Activated naive CD4-positive, alpha-beta T cell treated with anti-CD3 and anti-CD28 coated beads for 36 hours (primary cell): ENCODE measurements at places on chromosomes 3 and 15.

DNA sequence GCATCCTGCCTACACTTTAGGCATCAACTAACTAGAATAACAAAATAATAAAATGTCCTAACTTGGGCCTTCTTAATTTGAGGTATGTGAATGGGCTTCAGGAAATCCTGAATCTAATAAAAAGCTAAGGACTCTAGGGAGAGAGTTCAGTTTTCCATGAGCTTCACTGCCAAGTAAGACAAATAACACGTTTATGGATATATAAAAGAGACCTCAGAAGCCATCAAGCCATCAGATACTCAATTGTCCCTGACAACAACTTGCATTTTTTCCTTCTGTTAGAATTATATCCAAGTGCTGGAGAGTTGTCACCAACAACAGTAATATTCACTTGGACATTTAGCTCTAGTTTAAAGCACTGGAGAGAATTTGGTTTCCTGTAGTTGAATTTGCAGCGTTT is 102.4 kb upstream of the IGSF10 start:
- no peak for DNase-seq

GRCh38 chr3:149792452-149793270 is at the start of gene ANKUB1:
Gene ANKUB1, minus strand, starts transcription at chr3:149792554. Its CDS starts 188 bp downstream, at chr3:149792366.
- no peak for DNase-seq

GRCh38 chr3:170324962-170325361 is 32.6 kb upstream of the SKIL start:
- no peak for DNase-seq

DNA sequence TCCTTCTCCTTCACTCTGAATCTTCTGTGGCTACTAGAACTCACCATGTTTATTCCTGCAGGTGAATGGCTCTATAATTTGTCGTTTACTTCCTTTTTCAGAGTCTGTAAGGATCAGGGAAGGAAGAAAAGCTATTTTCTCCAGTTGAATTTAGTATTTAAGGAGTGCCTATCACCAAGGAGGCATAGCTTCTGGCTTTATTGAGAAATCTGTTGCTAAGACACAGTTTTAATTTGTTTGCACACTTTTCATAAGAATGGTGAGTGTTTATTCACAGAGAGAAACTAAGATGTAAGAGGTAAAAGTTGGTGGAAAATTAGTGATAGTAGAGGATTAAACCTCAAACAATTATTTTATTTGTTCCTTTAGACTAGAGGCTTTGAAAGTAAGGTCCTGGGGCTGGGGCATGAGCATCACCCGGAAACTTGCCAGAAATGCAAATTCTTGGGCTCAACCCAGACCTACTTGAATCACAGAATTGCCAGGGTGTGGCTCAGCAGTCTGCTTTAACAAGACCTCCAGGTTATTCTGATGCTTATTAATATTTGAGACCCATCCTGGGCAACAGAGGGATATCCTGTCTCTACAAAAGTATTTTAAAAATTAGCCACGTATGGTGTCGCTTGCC is 461.3 kb downstream of the AGBL1 start:
- DNase-seq: no peak

DNA sequence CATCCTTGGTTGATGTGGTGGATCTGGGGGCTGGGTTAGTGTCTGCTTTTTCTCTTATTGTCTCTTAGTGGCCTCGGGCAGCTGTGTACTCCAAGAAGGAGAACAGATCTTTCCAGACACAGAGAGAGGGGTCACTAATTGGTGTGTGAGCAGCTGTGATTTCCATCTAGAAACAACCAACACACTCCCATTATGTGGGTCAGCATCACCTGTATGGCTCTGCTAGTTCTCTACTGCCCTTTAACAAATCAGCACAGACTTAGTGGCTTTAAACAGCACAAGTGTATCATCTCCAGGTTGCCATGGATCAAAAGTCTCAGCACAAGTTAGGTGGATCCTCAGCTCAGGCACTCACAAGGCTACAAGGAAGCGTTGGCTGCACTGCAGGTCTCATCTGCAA is 156.8 kb downstream of the LRTM1 start:
- DNase-seq: no peak

GRCh38 chr15:41690636-41691035 is 30.4 kb downstream of the MGA start:
- peak; percentile 48 for DNase-seq

- DNase-seq: no peak
Measured at GRCh38 chr15:66459818-66460615, 37.5 kb downstream of the SNAPC5 start.

- no peak for DNase-seq
Measured at GRCh38 chr15:40909662-40910630, 15.7 kb downstream of the VPS18 start.

DNA sequence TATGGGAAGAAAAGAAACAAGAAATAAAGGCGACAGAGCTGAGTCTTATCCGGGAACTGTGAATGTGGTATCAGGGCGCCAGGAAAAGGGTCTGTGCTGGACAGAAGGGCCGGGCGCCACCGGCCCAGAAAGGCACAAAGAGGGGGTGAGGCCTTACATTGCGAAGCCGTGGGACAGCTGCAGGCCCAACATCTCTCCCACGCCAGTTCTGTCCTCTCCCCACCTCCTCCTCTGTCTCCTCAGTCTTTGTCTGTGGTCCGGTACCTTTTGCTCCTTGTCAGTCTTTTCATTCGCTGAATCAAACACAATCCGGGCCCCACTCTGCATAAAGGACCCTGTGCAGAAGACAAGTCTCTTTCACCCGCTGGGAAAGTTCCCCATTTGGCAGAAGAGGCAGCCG is 81.8 kb downstream of the LRIG1 start:
- no peak for DNase-seq

DNA sequence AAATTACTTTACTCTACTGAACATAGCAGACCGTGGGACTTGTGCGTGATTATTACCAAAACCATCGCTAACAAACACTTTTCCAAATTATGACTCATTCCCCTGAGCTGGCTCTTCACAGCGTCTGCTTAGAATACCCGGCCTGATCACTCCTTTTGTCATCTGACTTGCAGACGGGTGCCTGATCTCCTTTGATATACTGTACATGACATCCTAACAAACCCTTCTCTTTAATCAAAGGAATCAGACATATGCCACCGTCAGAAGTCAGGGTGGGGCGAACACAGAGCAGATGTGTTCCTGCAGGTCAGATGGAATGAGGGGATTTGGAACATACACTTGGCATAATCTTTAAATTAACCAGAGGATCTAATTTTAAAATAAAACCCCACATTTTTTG is 48.5 kb upstream of the SH3GL3 start:
- DNase-seq: no peak

- DNase-seq: no peak
Measured at GRCh38 chr15:83571820-83572707, 81.9 kb upstream of the ADAMTSL3 start.

DNA sequence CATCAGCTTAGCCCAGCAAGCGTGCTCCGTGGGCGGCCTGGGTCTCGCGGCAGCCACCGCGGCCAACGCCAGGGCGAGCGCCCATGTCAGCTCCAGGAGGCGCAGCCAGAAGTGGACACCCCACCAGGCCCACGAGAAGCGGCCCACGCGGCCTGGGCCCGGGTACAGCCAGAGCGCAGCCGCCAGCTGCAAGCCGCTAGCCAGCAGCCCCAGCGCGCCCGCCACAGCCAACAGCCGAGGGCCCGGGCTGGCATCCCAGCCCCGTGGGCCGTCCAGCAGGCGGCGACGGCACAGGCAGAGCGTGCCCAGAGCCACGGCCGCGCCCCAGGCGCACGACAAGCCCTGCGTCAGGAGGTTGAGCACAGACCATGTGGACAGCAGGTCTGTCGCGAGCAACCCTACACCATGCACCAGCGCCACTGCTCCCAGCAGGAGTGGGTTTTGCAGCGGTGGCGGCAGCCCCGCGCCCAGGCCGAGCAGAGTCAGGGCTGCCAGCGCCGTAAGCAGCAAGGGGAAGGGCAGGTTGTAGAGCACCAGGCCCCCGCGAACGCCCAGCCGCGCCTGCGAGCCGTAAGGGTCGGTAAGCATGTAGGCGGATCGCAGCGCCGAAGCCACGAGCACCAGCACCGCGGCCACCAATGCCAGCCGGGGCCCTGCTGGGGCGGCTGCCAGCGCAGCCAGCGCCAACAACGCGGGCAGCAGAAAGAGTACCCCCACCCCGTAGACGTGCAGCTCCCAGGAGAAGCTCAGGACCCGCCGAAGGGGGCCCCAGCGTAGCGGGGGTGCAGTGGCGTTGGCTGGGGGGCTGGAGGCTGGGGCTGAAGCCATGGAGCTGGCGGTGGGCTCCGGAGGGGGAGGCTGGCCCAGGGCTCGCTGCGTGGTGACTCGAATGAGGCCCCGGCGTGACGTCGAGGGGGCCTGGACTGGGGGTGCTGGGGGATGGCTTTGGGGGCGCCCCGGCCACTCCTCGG is 4.9 kb downstream of the PRRT3 start:
- no peak for DNase-seq

- peak; percentile 96 for DNase-seq
Measured at GRCh38 chr15:80152180-80152895, 461 bp upstream of the FAH start.

GRCh38 chr15:52348056-52348745 is 52.6 kb upstream of the MYO5C start:
- DNase-seq: no peak

DNA sequence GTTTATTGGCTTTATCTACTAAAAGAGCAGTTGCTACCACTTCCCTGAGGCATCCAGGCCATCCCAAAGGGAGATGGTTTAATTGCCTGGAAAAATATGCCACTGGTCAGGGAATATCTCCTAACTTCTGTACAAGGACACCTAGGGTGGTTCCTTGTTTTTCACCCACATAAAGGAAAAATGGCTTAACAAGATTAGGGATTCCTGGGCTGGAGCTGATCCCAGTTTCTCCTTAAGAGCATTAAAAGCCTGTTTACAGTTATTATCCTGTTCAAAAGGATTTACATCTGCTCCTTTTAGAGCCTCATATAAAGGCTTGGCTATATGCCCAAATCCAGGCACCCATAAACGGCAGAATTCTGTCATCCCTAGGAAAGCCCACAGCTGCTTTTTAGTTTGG is 70.2 kb upstream of the WNT7A start:
- DNase-seq: no peak

GRCh38 chr3:149657321-149657925 is 402 bp downstream of the WWTR1 start:
- peak; percentile 24 for DNase-seq

GRCh38 chr15:101016581-101016980 is 97.4 kb downstream of the LRRK1 start:
- no peak for DNase-seq

- DNase-seq: no peak
Measured at GRCh38 chr15:48647962-48648361, 2.5 kb upstream of the FBN1 start.

- DNase-seq: no peak
Measured at GRCh38 chr3:140386357-140387100, 291.3 kb upstream of the TRIM42 start.

GRCh38 chr3:165082650-165083049 is 4.4 kb upstream of the SI start:
- DNase-seq: no peak

DNA sequence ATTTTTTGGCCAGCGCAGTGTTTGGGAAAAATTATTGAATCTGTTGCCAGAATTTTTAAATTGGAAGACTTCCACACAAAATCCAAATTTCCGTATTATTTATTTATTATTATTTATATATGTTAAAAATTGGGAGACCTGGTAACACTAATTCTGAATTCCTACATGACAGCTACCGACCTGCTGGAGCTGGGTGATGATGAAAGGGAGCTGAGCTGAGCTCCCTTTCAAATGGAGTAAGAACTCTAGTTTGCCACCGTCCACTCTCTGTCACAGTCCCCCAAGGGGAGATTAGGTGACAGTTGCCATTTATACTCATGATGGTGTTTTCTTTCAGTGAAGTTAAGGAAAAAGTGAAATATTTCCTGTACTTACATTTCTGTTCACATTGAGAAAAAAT is 1.4 kb downstream of the CRTC3 start:
- DNase-seq: no peak

DNA sequence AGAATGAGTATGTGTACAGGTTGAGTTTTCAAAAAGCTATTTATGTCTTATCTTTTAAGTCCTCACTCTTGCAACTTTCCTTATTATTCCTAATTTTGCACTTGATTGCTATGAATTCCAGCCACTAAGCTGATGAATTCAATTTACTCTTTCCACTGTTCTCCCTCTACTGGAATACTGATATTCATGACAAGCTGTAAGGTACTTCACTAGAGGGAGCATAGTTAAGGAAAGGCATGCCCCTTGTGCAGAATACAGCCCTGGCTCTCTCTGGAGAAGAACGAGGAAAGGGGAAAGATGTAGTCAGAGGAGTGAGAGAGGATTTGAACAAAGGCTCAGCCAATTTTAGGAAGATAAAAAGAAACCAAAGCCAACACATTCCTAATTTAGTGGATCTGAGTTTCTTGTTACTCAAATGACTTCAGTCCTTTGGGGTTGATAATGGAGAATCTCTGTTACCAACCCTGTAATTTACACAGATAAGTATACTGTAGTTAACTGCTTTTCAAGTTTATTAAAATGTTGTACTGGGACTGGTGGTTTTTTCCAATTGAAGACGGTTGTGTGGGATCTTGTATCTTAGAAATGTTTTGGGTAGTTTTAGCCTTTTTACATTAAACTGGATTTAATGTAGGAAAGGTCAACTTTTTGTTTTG is 4.0 kb downstream of the SCAANT1 start:
- no peak for DNase-seq

DNA sequence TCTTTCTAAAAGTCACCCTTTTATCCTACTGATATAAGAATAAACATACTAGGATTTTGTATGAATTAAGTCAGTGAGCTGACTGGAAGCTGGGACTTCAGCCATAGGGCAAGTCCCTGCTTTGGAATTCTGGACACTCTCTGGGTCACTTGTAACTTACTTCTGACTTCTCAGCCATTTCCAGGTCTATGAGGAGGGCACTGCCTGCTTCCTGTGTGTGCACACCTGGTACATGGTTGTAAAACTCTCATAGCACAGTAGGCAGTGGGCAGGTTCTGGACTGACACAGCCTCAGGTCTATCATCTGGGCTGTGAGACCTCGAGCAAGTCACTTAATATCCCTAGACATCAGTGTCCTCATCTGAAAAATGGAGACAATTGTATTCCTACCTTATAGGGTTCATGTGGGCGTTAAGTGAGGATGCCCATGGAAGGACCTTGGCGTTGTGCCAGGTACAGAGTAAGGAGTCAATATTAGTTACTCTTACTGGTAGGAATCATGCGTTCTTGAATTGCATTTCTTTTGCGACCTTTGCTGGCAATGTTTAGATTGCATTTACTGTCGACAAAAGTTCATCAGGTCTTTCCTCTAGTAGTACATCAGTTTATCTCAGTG is 27.5 kb upstream of the TGM5 start:
- no peak for DNase-seq

- DNase-seq: no peak
Measured at GRCh38 chr3:34279901-34280300, 481.5 kb downstream of the PDCD6IP start.

GRCh38 chr3:2375376-2375775 is 276.7 kb downstream of the CNTN4 start:
- no peak for DNase-seq
